ENCODE measurements at places on chromosomes 1 and 21.

DNA sequence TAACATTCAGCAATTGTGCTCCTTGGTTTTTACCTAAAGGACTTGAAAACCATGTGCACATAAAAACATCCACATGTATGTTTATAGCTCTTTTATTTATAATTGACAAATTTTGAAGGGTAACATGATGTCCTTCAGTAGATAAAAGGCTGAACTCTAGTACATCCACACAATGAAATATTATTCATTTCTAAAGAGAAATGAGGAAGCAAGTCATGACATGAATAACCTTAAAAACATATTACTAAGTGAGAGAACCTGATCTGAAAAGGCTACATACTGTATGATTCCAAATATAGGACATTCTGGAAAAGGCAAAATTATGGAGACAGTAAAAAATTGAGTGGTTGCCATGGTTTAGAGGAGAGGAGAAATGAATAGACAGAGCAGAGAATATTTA lies 50.3 kb downstream of the DRAM2 start:
- DNase-seq = no peak

DNA sequence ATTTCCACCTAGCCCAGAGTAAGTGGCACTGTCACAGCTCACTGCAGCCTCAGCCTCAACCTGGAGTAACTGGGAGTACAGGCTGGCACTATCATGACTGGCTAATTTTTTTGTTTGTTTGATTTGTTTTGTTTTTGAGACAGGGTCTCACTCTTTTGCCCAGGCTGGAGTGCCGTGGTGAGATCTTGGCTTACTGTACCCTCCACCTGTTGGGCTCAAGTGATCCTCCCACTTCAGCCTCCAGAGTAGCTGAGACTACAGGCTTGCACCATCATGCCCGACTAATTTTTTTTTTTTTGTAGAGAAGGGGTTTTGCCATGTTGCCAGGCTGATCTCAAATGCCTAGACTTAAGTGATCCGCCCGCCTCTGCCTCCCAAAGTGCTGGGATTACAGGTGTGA lies 2.5 kb downstream of the UCK2 start:
- no peak for DNase-seq

DNA sequence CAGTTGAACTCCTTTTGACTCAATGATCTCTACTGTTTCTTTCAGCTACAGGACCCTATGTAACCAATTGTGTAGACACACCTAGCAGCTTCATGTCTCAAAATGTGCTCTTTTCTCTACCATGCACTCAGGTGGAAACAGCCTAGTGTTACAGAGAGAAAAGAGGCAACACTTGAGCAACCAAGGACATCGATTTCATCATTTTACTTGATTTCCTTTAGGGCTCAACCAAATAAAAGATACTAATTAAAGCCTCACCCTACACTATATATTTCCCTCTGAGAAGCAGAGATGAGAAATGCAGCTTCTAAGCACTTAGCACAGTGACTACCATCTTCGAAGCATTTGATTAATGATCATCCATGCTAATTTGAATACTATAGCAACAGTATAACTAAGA lies 55.1 kb downstream of the PTGER3 start:
- no peak for DNase-seq

DNA sequence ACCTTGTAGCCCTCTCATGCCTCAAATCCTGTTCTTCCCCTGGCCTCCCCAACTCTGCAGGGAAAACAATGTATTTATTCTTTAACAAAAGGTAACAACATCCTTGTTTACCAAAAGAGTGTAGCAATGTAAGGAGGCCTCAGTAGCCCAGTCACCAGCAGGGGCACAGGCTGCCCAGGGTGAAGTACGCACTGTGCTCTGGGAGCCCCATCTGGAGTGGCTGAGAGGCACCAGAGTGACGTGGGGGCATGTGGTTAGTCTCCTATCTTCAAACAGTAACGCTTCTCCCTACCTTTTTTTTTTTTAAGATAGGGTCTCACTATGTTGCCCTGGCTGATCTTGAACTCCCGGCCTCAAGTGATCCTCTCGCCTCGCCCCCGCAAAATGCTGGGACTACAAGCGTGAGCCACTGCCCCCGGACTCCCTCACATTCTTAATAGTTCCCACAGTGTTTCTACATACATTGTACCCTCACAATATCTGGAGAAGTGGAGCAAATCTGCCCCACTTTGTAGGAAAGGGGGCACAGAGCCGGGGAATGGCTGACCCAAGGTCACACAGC lies 51.3 kb upstream of the ECE1 start:
- no peak for DNase-seq

DNA sequence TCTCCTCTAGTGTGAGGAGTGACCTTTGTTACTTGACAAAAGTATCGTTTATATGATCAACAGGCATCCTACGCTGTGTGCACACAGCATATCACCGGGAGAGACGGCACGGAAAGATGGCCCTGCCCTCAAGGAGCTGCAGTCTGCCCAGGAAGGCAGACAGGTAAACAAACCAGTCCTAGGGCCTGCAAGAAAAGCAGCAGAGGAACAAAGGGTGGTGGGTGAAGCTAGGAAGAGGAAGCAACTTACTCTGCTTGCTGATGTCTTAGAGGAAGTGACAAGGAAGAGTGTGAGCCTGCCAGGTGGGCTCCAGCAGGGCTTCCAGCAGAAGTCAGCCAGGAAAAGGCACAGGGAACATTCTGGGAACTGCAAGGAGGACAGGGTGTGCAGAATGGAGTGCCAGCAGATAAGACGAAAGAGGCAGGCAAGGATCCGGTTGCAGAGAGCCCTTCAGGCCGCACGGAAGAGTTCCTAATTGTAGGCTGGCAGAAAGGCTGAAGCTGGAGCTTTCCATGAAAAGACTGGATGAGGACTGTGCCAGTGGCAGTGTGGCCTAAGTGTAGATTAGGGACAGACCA lies 106.7 kb downstream of the SLC45A1 start:
- no peak for DNase-seq

DNA sequence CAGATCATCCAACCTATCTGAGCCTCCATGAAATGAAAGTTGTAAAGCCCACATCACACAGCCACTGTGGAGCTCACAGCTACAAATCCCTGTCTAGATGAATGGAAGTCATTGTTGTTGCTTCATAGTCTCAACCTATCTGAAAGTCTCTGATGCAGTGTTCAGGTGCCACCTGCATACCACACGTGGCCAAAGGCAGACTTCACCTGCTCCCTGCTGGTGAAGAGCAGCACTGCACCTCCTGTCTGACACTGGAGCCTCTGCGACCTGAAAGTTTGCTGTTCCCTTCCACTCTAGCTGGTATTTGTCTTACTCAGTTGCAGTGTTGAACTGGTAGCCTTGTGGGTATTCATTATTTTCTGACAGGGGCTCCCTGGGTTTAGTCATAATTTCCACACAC lies 18.4 kb downstream of the LORICRIN start:
- no peak for DNase-seq

DNA sequence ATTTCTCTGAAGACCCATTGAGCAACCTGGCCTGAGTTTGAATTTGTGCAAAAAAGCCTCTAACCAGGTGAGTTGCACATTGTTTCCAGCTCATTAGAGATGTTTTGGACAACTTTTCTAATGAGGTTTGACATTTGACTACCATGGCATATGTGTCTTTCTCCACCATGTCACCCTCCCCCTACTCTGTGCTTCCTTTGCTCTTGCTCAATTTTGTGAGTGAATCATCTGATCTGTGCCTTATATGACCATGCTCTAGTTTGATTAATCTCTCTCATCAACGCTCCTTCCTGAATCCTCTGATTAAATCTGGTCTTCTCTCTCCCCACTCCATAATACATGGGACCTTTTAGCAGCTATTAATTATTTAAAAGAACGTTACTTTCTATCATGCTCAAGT lies 144.8 kb upstream of the SAMSN1 start:
- no peak for DNase-seq

- no peak for DNase-seq
Observed at GRCh38 chr21:44303490-44303981, 3.7 kb downstream of the PFKL start.

DNA sequence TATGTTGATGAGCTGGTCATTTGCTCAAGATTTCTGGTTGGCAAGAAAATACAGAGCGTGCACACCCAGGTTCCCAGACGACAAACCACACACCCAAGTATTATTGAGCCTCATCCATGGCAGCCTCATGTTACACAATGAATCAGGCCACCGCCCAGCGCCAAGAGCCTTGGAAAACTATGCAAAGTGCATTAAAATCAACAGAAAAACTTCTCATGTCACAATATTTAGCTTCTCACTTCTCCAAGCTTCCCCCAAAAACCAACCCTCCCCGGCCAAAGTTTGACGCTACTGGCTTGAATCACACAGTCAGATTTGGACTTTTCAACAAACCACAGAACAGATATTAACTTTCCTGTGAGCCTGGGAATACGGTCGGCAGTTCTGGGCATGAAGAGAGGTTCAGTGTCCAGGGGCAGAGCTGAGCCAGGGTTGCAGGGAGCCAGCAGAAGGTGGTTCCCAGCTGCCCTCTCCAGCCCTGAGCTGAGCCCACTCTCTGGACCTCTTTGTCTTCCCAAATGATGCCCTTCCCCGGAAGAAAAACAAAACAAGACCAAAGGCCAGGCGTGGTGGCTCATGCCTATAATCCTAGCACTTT lies 71.1 kb downstream of the SETD4 start:
- DNase-seq = peak; percentile 74

DNA sequence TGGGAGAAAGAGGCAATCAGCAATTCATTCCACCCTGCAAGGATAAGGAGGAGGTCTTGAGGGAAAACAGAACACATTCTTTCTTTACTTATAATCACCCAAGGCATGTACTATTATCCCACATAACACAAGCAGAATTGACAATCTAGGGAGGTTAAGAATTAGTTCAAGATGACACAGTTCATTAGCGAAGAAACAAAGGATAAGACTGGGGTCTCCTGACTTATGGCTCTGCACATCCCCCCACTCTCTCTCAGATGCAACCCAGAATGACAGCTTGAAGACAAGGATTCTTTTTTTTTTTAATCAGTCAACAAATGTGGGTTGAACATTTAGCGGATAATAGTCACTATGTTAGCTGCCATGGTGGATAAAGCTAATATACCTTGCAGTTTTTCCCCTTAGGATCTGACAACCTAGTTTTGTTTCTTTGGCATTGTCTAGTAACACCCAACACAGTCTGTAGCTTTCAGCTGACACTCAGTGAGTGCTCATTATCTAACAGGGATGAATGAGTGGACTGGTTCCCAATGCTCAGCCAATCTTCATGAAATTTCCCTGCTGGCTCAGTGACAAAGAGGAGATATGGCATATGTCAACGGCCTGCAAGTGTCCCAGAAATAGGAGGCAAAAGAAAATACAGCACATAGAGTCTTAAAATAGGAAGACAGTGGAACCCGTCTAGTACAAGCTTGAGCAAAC lies 35.1 kb downstream of the RXRG start:
- no peak for DNase-seq

DNA sequence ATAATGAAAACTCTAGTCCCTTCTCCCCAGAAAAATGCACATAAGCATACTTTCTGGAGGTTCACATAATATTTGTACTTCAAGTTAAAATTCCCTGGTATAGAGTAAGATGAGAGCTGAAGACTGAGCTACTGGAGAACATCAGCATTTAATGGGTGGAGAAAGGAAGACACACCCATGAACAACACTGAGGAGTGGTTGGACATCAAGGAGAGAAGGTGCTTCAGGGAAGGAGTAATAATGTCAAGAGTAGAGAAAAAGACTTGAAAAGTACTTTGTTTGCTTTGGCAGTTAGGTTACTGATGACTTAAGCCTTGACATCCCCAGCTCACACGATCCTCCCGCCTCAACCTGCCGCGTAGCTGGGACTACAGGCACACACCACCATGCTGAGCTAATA lies 21.9 kb downstream of the PEA15 start:
- no peak for DNase-seq

- peak; percentile 86 for DNase-seq
Observed at GRCh38 chr1:223700942-223701637, 11.2 kb upstream of the CAPN2 start.

DNA sequence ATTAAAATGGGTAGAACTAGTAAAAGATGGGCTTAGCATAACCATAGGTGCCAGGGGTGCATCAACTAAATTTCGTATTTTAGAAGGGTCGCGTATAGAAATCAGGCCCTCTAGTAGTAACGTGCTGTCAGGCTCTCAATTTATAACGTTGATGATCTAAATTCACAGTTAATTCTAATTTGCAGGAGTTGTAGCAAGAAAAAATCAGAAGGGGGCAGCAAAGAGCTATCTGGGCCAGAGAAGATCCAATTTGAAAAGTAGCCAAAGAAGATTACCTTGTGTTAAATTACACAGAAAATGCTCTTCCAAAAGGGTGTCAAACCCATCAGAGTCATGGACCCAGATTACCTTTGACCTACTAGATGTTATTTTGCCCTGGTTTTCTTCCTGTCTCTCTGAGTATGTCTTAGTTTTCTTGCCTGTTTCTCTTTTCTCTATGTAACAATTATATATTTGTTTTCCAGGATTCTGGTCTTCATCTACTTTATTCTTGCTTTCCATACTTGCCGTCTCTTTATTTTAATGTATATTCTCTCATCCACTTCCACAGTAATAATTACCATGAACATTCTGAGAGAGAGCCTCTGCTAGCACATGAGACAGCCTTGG lies 1030.9 kb downstream of the AMY1C start:
- DNase-seq = peak; percentile 47

DNA sequence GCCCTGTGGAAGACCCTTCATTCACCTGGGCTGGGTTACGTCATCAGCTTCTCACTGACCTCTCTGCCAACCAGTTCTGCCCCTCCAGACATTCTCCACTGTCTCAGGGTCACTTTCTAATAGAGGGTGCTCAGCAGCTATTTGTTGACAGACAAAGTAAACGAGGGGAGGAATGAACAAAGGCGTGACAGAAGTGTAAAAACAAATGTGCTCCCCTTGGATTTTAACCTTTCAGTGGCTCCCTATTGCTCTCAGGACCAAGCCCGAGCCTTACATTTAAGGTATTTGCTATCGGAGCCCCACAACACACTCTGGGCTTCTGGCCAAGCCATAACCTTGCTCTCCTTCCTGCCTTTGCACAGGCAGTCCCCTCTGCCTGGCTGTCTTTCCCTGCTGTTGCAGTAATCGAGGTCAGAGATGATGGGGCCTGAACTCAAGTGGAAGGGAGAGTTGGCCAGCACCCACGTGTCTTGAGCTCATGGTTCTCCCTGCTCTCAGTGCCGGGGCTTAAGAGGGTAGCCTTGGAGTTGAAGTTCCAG lies 9.3 kb upstream of the MARCKSL1 start:
- DNase-seq = no peak

GRCh38 chr21:31566611-31567010 lies 92.9 kb upstream of the SOD1 start:
- DNase-seq = no peak

- DNase-seq = no peak
Observed at GRCh38 chr1:60066001-60066400, 7.6 kb downstream of the C1orf87 start.

- DNase-seq = no peak
Observed at GRCh38 chr1:21311016-21311415, 20.8 kb upstream of the ECE1 start.

Measured in GM03348 (cell line).